Naive thymus-derived CD8-positive, alpha-beta T cell (primary cell): ENCODE measurements at places on chromosomes 5 and 9.

- no peak overlapping the region for H3K27ac ChIP-seq
- H3K4me3 ChIP-seq, result no peak overlapping the region
- H3K4me1 ChIP-seq, result peaks cover 12% of the 10 kb centered on the region
Observed at GRCh38 chr5:111453747-111454146, 58.6 kb downstream of the STARD4 start.

DNA sequence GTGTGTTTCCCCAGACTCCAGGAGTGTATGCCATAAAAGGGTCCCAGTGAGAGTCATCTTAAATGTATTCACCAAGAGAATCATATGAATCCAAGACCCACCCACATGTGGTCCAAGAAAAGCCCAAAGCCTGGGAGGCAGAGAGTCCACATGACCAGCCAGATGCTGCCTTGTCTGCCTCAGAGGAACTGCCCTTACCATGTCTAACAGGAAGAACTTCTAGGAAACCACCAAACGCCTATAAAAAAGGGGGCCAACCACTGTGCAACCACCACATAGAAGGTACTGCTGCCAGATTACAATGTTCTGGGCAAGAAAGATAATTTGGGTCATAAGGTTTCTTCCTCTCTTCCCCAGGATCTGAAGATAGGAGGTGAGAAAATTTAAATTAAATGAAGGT lies 129.8 kb upstream of the SLC24A2 start:
- no peak overlapping the region for H3K4me3 ChIP-seq
- no peak for DNase-seq
- H3K4me1 ChIP-seq, result no peaks in the 10 kb centered on the region
- H3K27me3 ChIP-seq, result peaks cover 12% of the 10 kb centered on the region
- H3K27ac ChIP-seq, result no peak overlapping the region
- H3K36me3 ChIP-seq, result no peaks in the 10 kb centered on the region

DNA sequence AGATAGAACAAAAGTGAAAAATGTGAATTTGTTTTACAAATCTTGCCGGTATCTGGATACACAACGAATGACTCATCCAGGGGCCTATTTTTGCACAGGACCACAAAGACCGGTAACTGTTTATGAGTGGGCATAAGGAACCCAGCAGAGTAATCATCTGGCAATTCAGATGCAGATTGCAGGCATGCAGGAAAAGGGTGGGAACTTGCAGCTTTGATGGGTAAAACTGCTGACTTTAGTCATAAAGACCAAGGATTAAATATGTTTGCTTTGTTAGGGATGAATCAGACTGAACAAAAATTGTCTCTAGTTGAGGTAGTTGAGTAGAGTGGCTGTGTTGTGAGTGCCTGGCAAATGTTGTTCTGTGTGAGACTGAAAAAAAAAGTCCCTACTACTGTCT lies 309.6 kb upstream of the CCNH start:
- no peak overlapping the region for H3K4me3 ChIP-seq
- H3K4me1 ChIP-seq, result no peaks in the 10 kb centered on the region
- H3K27me3 ChIP-seq, result peaks cover 1% of the 10 kb centered on the region
- no peak for DNase-seq
- no peaks in the 10 kb centered on the region for H3K36me3 ChIP-seq

DNA sequence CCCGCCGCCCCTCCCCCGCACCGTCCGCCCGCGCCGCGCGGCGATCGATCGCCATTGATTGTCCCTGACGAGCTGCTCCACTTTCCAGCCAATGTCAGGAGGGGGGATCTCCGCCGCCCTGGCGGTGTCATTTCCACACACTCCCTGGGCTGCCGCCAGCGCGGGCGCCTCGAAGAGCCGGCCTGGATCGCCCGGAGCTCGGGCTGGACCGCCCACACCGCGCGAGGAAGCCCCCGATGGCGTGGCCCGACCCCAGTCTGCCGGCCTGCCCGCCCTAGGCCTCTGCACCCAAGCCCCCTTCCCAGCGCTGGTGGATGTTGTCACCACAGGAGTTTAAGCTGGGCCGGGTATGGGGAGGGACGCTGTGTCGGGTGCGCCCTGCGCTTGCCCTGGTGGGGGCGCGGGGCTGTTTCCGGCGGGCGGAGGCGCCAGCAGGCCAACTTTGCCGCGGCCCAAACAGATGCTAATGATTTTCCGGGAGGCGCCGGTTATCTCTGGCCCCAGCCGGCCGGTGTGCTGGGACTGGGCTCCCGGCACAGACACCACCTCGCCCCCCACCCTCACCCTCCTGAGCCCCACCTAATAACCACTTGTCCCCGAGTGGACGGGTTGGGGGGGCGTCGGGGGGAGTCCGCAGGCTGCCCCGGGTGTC lies 10.6 kb upstream of the CXXC5 start:
- no peaks in the 10 kb centered on the region for H3K27me3 ChIP-seq
- peak overlapping the region; percentile 69 for H3K4me3 ChIP-seq
- H3K27ac ChIP-seq, result peak overlapping the region; percentile 68
- no peaks in the 10 kb centered on the region for H3K36me3 ChIP-seq

DNA sequence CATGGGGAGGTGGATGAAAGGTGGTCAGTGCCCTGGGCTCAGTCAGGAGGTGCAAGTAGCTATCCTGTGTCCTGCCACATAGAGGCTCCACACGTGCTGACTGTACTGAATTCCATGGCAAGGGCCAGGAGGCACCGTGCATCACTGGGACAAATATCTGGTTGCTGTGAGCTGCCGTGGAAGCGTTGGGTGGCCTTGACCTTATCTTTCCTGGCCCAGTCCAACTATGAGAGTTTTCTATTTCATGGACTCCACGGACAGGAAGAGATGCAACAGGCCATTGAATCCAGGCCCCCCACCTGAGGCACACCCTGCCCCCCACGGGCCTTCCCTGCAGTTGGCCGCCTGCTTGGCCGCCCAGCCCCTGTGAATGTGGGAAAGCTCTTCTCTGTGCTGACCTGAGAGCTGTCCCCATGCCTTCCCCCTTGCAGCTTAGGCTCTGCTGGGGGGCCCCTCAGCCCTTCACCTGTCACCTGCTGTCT lies 1.7 kb downstream of the GRHPR start:
- no peaks in the 10 kb centered on the region for H3K27me3 ChIP-seq
- no peaks in the 10 kb centered on the region for H3K36me3 ChIP-seq
- H3K4me3 ChIP-seq, result peak overlapping the region; percentile 98
- H3K4me1 ChIP-seq, result peaks cover 6% of the 10 kb centered on the region
- no peak overlapping the region for H3K27ac ChIP-seq

GRCh38 chr5:151798674-151799073 lies 26.9 kb downstream of the G3BP1 start:
- peak overlapping the region; percentile 16 for H3K27ac ChIP-seq
- peaks cover 16% of the 10 kb centered on the region for H3K36me3 ChIP-seq
- no peak overlapping the region for H3K4me3 ChIP-seq
- DNase-seq, result no peak

DNA sequence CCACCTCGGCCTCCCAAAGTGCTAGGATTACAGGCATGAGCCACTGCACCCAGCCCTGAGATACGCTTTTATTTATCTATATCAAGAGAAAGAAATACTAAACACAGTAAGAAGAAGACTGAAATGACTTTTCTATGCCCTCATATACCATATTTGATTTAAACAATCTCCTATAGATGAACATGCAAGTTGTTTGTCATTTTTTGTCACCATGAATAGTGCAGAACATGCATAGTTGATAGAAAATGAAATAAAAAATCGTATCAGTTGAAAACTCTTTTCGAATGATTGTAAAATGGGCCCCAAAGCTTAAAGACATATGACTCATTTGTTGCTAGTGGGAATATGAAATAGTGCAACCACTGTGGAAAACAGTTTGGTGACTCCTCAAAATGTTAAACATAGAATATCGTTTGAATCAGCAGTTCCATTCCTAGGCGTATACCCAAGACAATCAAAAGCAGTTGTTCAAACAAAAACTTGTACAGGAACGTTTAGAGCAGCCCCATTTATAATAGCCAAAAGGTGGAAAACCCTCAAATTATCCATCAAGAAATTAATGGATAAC lies 61.4 kb upstream of the ANKH start:
- H3K4me3 ChIP-seq, result no peak overlapping the region
- DNase-seq, result no peak
- H3K27me3 ChIP-seq, result no peaks in the 10 kb centered on the region
- H3K4me1 ChIP-seq, result peaks cover 2% of the 10 kb centered on the region
- no peaks in the 10 kb centered on the region for H3K36me3 ChIP-seq
- no peak overlapping the region for H3K27ac ChIP-seq

- peaks cover 10% of the 10 kb centered on the region for H3K4me1 ChIP-seq
- no peaks in the 10 kb centered on the region for H3K36me3 ChIP-seq
- no peak overlapping the region for H3K4me3 ChIP-seq
- no peak overlapping the region for H3K27ac ChIP-seq
Observed at GRCh38 chr9:89687188-89687587, 82.4 kb downstream of the GADD45G start.
